ENCODE measurements at places on chromosomes 2 and 18. TPM values are rescaled to one million over a fixed set of nuclear protein-coding genes. Genes with fewer than 3 reads are reported as not detected.

- DNase-seq: no peak
Observed at GRCh38 chr2:241887806-241888522, 18.4 kb downstream of the RTP5 start.

The CYP26B1 gene
- total RNA-seq: not detected

- DNase-seq: no peak
Observed at GRCh38 chr18:31801078-31801477, 40.4 kb upstream of the SLC25A52 start.

GRCh38 chr2:16420421-16420820 lies 245.2 kb downstream of the CYRIA start:
- DNase-seq: no peak

The C2orf66 gene
- not detected for total RNA-seq

DNA sequence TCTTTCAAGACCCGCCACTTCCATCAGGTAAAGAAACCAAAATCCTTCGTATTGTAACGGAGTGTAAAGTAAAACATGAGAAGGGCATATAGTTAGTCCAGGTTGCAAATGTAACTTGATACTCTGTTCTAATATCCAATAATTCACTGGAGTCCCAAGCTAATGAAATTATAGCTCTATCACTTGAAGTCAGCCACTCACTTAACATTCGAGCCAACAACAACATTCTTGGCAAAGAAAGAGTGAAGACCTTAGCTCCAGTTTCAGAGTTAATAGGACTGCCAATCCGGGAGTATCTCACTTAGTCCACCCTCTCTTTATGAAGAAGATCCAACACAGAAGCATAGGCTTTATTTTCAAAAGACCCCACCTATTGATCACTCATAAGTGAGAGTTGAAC lies 298.0 kb upstream of the SOX11 start:
- no peak for DNase-seq

The VSNL1 gene
- not detected for total RNA-seq

The TMEM17 gene
- not detected for total RNA-seq
